ENCODE measurements at places on chromosomes 7 and 10.

GRCh38 chr10:16943295-16944285, 126.4 kb upstream of the RSU1 start:
- no peak for DNase-seq

DNA sequence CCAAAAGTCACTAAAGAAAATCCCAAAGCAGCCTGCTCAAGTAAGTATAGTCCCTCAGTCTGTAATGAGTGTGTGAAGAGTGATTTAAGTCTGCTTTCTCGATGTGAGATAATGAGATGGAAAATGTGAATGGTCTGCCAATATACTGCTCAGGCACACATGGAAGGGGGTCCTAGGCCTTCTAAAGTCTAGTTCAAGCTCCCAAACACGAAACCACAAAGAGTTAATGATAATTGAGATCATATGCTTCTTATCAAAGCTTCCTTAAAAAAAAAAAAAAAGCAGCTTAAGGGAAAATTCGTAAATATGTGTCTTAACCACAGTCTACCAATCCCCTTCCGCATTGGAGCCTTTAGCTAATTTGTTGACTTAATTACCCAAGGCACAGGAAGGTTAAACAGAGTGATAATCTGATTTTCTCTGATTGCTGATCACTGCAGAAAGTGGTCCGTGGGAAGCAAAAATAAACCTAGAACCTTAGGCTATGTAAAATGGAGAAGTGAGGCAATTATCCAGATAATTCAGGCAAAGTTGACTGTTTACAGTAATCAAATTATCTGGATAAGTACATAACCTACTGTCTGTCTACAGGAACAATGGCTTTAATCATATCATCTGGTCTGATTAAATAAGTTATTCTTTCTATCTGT, 172.9 kb downstream of the MBL2 start:
- DNase-seq: no peak

DNA sequence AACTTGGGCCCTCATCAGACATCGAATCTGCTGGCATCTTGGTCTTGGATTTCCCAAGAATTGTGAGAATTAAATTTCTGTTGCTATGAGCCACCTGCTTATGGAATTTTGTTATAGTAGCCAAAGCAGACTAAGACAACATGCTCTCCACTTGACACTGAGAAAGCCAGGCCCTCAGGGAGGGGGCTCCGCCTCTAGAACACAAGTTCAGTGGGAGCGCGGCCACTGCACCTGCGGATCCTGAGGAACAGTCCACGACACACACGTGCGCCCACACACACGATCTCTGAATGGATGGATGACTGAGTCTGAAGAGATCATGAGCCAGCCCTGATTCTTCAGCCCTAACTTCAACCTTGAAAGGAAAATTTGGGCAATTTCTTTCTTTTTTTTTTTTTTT, 73.7 kb downstream of the CTBP2 start:
- no peak for DNase-seq

DNA sequence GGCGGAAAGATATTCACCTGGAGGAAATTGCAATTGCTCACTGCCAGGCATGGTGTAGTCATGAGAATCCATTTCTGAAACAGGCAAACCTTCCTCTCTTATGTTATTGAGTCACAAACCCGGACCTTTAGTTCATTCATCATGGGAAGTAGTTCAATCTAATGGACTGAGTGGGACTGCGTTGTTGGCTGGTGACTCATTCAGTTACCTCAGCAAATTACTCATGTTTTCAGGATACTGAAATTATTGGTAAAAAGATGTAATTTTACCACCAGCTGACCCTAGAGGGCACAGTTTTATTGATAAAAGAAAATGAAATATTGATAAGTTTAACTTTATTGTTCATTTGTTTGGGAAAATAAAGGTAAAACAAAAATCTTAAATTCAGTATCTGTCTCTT, 1194.4 kb upstream of the SORCS1 start:
- no peak for DNase-seq

DNA sequence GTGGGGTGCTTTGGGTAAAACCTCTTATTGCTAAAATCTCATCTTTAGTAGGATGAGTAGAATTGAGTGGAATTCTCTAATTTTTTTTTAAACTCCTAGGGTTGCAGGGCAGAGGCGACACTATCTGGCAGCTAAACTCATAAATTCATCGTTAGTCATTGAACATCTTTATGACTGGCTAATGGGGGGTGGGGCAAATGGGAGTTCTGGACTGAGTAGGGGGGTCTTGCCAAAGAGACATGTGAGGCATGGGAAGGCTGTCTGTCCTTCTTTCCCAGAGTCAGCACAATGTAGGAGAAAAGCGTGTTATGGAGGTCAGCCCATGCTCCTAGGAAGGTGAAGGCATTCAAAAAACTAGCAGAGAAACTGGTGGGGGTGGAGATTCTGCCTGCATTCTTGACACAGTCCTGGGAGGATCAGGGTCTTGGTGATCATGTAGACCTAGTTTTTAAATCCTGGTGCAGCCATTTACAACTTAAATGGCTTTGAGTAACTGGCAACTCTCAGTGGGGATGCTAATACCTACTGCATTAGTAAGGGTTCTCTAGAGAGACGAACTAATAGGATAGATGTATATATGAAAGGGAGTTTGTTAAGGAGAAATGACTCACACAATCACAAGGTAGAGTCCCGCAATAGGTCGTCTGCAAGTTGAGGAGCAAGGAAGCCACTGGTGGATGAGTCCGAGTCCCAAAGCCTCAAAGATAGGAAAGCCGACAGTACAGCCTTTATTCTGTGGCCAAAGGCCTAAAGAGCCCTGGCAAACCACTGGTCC, 47.7 kb downstream of the EMX2 start:
- no peak for DNase-seq

DNA sequence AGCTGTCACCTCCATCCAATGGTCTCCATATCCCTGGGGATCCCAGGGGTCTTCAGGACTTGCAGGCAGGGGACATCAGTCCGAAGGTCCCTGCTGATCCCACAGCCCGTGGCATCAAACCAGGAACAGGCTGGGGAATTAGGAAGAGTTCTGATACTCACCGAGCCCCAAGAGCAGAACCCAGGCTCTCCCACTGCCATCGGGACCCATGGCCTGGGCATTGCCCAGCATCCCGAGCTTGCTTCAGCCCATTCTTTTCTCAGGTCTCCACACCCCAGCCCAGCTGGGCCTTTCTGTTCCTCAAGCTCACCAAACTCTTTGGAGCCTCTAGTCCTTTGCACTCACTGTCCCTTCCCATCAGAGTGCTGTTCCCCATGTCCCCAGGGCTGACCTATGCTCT, 280.9 kb downstream of the GRID1 start:
- no peak for DNase-seq

GRCh38 chr7:100413889-100414288, 14.6 kb downstream of the ZCWPW1 start:
- DNase-seq: no peak

GRCh38 chr10:97483921-97484320, 14.3 kb downstream of the MMS19 start:
- no peak for DNase-seq

DNA sequence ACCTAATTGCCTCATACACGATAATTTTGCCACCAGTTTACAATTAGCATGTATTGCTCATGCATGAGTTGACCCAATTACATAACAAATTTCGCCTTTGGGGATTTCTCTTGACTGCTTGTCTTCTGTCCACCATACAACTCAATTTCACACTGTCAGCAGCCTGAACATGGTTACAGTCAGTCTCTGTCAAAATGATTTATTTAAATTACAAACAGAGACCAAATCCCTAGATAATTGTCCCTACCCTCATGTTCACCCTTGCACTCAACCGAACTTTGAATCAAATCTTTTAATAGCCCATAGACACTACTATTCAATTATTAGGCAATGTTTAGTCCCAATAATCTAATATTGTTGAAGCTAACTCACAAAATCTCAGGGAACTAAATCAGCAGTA, 59.7 kb upstream of the NEBL start:
- DNase-seq: no peak

GRCh38 chr7:70435634-70436033, 696.3 kb upstream of the GALNT17 start:
- DNase-seq: no peak

DNA sequence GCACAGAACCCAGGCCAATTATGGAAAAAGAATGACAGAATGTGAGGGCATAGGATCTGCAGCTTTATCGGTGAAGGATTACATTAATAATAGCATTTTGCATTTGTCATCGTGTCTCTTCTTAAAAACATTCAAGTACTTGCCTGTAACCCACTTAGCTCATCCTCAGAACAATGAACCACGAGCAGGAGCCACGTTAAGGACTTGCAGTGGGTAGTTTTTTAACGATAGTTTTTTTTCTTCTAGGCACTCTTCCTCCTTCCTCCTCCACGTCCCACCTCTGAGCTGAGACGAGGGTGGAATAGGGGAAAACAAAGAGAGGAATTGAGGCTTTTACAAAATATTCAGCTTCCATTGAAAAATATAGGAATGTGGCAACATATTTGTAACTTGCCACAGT, 27.1 kb downstream of the CDHR3 start:
- DNase-seq: no peak

GRCh38 chr7:70137126-70137525, 538.9 kb downstream of the AUTS2 start:
- no peak for DNase-seq

- DNase-seq: no peak
These were observed 766 bp upstream of the ZMYND11 start for GRCh38 chr10:134247-135131.

DNA sequence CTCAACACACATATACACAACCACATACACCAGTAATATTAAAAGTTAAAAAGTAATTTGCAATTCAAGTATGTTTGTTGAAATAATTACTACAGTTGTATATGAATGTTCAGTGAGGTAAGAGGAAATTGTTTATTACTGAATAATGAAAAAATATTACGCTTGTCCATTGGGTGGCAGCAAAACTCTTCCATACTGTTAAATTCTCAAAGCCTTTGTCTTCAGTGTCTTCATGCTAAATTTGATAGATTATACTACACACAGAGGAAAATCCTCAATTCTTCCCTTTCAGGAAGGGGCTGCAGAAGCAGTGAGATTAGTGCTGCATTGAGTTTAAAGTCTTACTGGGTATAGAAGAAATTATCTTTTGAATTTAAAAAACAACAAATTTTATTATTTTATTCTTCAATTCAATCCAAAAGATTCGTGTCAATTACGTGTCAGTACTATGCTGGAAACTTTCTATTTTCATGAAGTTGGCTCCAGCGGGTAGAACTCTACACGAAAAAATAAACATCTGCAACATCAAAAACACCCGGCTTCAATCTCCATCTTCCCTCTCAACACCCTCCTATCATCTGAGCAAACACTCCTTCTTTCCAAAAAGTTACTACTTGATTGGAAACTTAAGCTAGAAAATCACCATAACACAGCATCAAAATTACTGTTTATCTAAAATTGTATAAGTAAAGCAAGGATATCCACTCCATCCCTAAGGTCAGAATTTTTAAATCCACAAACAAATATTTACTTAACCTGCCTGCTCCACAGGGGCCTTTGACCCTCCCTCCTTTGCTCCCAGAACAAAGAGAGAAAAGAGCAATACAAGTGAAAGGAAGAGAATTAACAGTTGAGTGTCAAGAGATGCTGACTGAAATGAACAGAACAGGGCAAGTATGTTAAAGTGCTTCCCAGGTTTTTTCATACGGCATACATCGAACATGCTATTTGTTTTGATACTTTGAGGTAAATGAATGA, 37.0 kb upstream of the TES start:
- peak; percentile 9 for DNase-seq

- DNase-seq: no peak
These were observed 637.1 kb downstream of the CCSER2 start for GRCh38 chr10:84965468-84965867.

DNA sequence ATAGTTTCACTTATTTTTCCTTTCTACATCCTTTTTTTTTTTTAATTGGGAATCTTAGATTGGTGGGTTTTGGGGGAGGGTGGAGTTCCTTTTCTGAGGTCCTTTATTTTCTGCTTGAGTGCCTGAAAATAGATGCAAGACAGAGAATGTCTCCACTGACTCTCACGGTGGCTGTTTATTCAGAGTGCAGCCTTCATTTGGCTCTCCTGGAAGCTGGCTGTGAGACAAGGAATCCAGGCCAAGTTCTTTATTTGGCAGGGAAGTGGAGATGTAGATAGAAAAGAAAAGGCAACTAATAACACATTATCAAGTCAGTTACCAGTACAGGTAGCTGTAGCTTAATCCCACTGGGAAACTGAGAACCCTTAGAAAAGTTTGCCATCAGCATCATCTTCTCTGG, 118.6 kb downstream of the CNTNAP2 start:
- no peak for DNase-seq

GRCh38 chr10:5268743-5269142, 72.1 kb downstream of the AKR1C4 start:
- no peak for DNase-seq

- DNase-seq: no peak
These were observed 500.4 kb downstream of the MAGI2 start for GRCh38 chr7:78953090-78953489.

DNA sequence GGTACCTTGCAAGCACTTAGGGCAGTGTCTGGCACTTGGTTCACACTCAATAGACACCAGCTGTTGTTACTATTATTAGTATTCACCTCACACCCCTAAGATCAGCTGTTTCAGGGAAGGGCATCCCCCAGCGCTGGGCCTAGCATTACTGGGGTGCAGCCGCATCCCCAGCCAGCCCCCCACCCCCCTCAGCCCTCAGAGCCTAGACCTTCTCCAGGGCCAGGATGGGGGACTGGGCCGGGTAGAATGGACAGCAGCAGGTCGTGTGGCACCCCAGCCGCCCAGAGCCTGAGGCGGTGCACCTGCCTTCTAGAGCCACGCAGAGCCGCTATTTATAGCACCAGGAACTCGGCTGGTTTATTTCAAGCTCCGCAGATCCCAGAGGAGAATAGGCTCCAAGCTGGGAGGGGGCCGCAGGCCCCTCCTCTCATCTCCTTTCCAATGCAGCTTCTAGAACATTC, 60.5 kb downstream of the GTF2IRD1 start:
- DNase-seq: no peak

DNA sequence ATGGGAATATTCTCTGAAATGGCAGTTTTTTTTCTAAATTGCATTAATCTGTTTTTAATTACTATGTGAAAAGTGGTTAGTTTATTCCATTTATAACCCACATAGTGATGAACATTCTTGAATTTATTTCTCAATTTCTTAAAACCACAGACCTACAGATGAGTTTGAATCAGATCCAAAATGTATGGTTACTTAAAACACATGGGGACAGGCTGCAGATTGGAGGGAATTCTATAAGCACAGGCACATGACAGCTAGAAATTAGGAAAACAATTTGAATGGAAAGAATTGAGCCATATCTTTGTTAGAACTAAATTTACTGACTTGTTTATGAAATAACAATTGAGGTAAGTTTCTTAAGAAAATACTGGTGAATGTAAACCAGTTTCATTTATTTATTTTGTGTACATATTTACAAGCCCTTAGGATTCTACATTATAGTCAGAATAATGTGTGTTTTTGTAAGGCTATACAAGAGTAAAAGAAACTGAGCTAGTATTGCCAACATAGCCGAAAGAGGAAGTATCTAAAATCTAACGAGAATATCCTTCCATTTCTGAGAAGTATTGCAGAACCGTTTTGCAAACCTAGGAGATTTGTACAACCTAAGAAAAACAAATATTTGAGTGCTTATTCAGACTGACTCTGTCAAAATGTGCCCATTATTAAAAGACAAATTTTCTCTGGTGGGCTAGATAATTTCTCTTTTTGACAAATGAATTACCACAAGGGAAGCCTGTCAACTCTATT, 434.3 kb upstream of the SEMA3D start:
- no peak for DNase-seq

- no peak for DNase-seq
These were observed 30.4 kb upstream of the SHH start for GRCh38 chr7:155842496-155843265.

- DNase-seq: no peak
These were observed 128.6 kb upstream of the KCTD7 start for GRCh38 chr7:66500087-66500486.

GRCh38 chr7:16918288-16918895, 36.6 kb upstream of the AGR3 start:
- DNase-seq: no peak
